ENCODE measurements at places on chromosomes 3 and 15.

GRCh38 chr3:49255718-49256511, 21.1 kb downstream of the C3orf62 start:
- DNase-seq, result no peak

- no peak for DNase-seq
Observed at GRCh38 chr3:126050050-126050392, 33.9 kb downstream of the SLC41A3 start.

DNA sequence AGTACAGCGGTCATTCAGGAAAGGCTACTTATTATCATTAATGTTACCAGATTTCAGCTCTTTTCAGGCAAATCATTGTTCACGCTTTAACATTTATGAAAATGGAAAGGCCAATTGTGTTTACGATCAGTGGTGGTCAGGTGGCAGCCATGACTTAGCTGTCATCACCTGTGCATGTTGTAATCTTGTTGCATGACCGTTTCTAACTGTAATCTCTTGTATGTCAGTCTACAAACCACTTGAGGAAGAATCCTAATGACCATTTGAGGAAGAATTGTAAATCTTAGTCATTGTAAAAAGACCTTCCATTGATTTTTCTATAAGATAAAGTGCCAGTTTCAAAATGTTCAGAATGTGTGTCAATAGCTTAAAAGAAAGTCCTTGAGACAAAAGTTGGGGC, 100.4 kb downstream of the SERPINI1 start:
- DNase-seq, result no peak

DNA sequence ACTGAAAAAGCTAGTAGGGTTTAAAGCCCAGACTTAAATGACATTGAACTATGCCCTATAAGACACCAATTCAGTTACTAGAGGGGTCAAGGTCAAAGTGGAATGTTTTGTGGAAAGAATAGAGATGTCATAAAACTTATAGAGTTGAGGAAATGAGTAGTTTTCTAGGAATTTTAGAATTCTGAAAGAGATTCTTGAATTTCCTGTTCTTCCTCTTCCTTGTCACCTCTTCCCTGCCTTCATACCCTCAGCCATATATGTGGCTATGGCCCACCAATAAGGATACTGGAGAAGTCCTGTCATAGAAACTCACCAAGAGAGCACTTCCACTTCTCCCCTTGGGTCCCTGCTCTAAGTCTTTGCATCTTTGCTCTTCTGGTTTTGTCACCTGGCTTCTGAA, 104.9 kb upstream of the TGFBR2 start:
- DNase-seq, result no peak

GRCh38 chr3:135516143-135516542, 449.4 kb upstream of the PPP2R3A start:
- DNase-seq, result no peak

- DNase-seq, result no peak
Observed at GRCh38 chr15:90921887-90922286, 10.5 kb downstream of the HDDC3 start.

DNA sequence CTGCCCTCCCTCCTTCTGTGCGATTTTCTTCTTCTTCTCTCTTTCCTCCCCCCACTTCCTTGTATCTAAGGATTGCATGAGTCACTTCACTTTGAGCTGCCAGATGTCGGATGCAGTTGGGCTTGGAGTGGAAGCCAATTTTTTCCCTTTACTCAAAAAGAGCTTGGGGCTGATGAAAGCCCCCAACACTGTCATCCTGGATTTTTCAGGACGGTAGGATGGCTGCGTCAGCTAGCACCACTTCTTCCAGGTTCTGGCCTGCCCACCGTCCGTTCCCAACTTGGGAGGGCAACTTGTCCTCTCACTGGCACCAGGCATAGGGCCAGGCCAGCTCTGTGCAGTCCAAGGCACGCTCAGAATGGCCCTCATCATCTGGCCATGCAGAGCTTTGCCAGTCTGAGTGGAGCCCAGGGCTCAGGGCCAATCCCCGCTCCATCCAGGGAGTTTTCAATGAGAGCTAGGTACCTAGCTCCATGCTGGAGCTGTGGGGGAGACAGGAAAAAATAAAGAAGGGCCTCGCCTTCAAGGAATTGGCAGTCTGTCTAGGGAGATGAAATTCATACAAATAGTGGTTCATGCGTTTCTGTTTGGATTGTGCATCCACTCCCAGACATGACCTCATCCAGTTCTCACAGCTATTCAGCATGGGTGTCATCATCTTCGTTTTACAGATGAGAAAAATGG, 47.7 kb upstream of the INSYN1 start:
- no peak for DNase-seq
